ENCODE measurements at places on chromosomes 1 and 21.

- no peak for DNase-seq
These were observed 292.0 kb downstream of the VAV3 start for GRCh38 chr1:107673006-107673405.

- DNase-seq, result no peak
These were observed 38.4 kb downstream of the VAV3 start for GRCh38 chr1:107926436-107927080.

GRCh38 chr1:20950679-20951078 lies 163.6 kb upstream of the HP1BP3 start:
- no peak for DNase-seq

- DNase-seq, result no peak
These were observed 20.6 kb downstream of the REG4 start for GRCh38 chr1:119790451-119791198.

DNA sequence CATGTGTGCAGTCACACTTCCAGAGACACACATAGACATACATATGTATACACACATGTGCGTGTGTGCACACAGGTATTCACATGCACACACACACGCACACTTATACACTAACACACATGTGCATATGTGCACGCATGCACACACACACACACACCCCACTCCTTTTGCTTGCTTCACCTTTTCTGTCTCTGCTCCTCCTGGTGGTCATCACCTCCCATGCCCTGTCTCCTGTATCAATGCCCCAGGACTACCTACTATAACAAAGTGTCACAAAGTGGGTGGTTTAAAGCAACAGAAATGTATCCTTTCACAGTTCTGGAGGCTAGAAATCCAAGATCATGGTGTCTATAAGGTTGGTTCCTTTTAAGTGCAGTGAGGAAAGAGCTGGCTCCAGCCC lies 27.4 kb downstream of the ETS2 start:
- DNase-seq, result no peak

GRCh38 chr1:177817937-177818875 lies 151.7 kb downstream of the SEC16B start:
- no peak for DNase-seq

- DNase-seq, result no peak
These were observed 68.1 kb upstream of the AK4 start for GRCh38 chr1:65079941-65080340.

DNA sequence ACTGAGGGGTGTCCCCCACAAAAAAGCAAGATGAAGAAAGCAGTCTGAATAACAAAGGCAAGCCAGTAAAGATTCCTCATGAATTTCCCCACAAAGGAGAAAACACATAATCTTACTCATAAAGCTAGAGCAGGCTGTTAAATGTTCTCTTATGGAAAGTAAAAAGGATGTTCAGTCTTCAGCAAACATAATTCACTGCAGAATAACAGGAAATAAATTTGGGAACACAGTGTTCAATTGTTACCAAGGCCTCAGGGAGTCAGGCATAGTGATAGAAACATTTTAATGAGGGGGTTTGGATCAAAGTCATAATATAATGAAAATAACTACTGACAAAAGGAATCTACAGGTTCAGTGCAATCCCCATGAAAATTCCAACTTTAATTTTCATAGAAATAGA lies 297.6 kb downstream of the DPYD start:
- DNase-seq, result no peak

DNA sequence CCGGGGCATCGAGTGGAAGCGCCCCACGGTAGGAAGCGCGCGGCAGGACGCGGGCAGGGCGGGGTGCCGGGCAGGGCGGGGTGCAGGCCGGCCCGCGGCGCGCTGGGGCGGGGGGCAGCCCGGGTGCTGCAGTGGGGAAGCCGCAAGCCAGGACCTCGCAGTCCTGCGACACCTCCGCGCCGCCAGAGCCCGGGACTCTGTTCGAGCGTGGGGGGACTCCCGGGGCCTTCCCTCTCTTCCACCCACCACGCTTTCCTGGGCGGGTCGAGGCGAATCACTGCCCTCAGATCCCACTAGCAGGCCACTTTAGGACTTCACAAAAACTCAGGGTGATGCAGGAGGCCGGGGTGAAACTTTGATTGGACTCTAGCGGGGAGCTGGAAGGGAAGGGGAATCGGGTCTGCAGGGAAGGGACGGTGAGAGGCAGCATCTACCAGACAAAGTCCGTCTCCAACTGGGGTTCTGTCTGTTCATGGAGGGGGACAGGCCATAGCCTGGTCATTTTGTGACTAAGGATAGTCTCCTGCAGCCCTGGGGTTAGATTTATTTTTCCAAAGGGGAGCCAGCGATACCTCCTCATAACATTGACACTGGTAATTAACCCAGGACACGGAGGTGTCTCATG lies 623 bp downstream of the CAPN2 start:
- no peak for DNase-seq

DNA sequence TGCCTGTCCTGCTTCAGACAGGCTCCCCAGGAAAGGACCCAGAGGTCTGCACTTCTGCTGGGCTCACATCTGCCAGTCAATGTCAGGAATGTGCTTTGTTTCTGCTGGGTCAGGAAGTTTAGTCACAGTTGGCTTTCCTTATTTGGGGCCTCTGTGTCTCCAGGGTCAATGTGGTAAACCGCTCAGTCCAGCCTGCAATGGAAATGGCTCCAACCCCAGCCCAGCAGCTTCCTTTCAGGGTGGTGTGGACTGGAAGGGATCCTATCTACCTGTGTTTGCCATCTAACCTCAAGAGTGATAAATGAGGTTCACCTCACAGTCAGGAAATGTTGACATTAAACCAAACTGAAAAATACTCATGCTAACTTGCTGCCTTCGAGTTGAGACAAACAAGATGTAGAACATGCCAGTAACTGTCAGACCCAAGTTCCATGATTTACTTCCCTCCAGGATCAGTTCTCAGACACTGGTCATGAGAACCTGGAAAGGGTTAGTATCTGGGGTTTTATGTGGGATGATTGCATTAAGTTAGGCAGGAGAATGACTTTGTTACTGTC lies 20.3 kb downstream of the ENO1 start:
- no peak for DNase-seq

DNA sequence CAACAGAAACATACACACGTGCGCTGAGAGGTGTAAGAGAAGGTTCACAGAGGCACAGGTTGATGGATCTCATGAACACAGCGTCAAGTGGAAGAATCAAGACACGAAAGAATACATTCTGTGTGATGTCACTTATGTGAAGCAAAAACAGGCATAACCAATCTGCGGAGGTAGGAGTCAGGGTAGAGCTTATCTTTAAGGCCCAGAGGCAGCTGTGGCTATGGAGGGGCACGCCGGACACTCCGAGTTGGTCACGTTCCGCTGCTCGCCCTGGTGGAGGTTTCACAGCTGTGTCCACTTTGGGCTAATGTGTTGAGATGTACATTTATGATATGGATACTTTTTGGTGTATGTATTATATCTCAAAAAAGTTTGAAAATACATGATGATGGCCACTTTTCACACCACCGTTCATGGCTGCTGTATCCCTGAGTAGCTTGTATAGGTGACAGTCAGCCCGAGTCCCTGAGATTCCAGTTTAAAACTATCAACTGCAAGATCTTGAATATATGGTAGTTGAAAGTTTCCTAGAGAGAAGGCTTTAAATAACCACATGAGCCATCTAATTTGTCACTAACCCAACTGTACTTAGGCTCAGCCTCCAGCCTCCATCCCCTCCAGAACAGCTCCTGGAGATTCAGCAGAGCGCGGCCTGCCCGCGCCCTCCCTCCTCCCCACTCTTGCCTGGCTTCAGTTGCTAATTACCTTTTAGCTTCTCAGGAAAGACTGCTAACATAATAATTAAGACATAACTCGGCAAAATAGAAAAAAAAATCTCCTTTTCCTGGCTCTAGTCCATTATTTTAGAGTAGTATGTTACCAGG lies 6.7 kb upstream of the ADARB1 start:
- DNase-seq, result no peak

DNA sequence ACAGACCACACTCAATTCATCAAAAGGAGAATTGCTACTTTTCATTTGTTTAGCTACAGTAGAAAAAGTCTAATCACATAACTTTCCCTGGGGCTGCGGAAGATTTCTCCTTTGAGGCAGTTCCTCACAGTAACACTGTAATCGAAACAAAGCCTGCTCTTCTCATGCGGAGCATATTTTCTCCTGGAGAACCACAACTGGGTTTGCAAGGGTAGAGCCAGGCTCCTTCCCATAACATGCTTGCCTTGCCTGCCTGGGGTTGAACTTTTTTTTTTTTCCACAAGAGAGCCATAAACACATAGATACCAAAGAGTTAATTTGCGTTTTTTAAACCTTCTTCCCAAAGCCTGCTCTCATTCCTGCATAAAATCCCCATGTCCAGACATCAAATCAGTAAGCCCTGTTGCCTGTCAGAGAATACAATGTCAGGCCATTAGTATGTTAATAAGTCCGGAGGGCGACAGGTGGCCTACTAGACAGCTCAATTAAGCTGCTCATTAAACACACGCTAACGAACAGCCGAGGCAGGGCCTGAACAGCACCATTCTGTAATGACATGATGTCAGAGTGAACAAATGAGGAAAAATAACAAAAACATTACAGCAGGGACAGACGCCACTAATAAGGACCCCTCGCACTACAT lies 107.1 kb upstream of the OLIG2 start:
- DNase-seq, result no peak

GRCh38 chr1:182630586-182630985 lies 26.4 kb upstream of the RGS16 start:
- DNase-seq, result no peak

DNA sequence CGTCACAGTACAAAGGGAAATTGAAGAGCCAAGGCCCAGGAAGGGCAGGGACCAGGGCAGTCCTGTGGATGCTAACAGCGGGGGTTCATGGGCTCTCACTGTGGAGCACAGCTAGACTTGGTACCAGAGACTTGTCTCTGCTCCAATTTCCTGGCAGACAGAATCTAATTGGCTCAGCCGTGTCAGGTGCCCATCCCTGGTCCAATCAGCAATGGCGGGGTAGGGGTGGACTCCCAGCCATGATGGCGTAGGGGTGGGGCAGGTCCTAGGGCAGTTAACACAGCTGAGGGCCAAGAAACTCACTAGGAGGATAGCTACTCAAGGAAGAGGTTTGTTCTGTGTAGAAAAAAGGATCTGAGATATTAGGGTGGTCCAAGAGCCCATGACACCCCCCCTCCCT lies 39.9 kb upstream of the TENT5B start:
- DNase-seq, result no peak

DNA sequence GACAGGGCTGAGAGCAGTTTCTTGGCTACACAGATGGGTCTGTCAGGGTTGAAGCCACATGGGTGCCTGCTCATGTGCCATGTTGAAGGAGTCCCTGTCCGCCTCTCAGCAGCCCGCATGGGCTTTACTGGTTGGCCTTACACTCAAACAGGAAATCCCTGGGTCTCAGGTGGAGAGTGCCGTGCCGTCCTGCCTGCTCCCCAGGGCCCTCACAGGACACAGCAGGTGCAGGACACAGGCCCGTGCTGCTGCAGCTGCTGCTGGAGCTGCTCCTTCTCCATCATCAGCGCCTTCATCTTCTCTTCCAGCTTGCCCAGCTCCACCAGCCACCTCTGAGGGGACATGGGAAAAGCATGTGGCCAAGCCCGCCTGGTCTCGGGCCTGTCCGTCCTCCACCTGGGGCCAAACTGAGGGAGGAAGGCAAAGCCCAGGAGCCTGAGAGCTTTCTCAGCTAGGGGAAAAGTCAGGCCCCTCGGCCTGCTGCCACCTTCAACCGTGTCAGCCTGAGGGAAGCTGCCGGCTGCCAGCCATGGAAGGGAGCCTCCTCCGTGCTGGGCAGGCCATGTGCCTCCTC lies 5.5 kb downstream of the SLFNL1 start:
- no peak for DNase-seq

DNA sequence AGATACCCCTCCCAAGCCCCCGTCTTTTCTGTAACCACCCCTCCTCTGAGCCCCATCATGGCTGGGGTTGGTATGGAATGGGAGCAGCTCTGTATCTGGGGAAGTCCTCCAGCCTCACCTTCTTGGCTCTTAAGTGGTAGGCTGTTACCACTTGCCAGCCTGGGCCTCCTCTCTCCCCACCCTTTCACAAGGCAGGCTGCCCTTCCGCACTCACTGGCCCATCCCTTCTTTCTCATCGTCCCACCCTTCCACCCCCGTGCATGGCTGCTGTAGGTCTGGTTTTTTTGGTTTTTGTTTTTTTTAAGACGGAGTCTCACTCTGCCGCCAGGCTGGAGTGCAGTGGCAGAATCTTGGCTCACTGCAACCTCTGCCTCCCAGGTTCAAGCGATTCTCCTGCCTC lies 5.2 kb downstream of the CYB561D1 start:
- no peak for DNase-seq

- DNase-seq, result no peak
These were observed 62.3 kb downstream of the PTGS2 start for GRCh38 chr1:186617926-186618325.

- no peak for DNase-seq
These were observed 73.1 kb upstream of the PRDX6 start for GRCh38 chr1:173403996-173404395.

- peak; percentile 6 for DNase-seq
These were observed 104.8 kb downstream of the DHRS3 start for GRCh38 chr1:12513181-12513580.

- no peak for DNase-seq
These were observed 156.4 kb upstream of the EDN2 start for GRCh38 chr1:41640756-41641474.

- peak; percentile 35 for DNase-seq
These were observed 6.7 kb downstream of the ZNF648 start for GRCh38 chr1:182054698-182055326.

- DNase-seq, result no peak
These were observed 685 bp upstream of the SYT6 start for GRCh38 chr1:114154146-114154962.

GRCh38 chr1:117561071-117561470 lies 44.8 kb upstream of the TENT5C start:
- no peak for DNase-seq

DNA sequence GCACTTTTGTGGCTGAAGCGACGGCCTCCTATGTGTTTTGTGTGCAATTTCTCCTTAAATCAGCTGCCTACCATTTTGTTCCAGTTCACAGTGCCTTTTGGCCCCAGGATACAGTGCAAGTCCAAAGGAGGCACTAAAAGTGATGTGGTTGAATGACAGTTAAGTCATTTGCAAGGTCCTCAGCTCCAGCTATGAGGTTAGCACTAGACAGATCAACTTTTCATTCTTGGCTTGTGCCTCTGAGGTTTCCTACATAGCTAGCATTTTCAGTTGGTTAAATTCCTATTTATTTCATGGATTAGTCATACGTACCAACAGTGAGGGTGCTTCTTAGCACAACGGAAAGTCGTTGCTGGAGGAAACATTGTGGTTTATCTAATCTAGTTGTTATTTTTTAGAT lies 59.3 kb upstream of the NTPCR start:
- no peak for DNase-seq

GRCh38 chr1:10575616-10576015 lies 100.9 kb downstream of the PEX14 start:
- DNase-seq, result no peak

GRCh38 chr1:226001963-226002666 lies 3.0 kb upstream of the SDE2 start:
- peak; percentile 96 for DNase-seq

- no peak for DNase-seq
These were observed 34.3 kb downstream of the GPR137B start for GRCh38 chr1:236176337-236177336.

GRCh38 chr1:185464777-185465176 lies 147.7 kb upstream of the IVNS1ABP start:
- no peak for DNase-seq

GRCh38 chr1:58572690-58573089 lies 4.4 kb downstream of the TACSTD2 start:
- DNase-seq, result no peak

Data from NCI-H2029 (cell line).